HT1080 (cell line): ENCODE measurements at places on chromosomes 7 and 10. TPM values are rescaled to one million over a fixed set of nuclear protein-coding genes. Genes with fewer than 3 reads are reported as not detected.

DNA sequence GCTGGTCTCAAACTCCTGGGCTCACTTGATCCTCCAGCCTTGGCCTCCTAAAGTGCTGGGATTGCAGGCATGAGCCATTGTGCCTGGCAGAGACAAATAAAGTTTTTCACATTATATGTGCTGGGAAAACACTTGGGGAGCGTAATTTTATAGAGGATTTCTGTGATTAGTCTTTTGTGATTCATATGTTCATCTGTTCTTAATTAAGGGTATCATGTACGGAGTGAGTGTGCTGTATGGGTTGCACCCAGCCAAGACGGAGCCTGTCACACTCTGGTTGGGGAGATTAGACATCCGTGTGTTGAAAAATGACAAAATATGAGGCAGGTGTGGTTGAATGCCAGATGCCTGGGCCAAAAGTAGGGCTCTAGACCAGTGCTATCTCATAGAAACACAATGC, 10.3 kb downstream of the ADRB1 start:
- no peak for DNase-seq

DNA sequence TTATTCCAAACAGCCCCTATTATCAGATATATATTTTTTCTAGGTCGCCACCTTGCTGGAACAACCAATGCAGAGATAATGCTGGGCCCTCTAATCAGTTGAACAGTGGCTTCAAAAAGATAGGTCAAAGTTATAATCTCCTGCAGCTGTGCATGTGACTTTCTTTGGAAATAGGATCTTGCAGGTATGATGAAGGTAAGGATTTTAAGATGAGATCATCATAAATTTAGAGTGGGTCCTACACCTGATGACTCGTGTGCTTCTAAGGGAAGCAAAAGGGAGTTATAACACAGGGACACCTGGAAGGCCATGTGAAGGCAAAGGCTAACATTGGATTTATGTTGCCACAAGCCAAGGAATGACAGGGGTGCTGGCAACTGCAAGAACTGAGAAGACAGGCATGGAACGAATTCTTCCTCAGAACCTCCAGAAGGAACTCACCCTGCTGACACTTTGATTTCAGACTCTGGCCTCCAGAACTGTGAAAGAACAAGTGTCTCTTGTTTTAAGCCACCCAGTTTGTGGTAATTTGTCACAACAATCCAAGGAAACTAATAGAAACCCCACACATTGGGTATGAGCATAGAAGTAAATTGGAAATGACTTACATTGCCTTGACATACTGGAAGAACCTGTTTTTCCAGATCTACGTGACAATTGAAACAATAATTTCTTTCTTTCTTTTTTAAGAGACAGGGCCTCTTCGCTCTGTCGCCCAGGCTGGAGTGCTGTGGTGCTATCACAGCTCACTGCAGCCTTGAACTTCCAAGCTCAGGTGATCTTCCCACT, 34.4 kb downstream of the CCDC71L start:
- DNase-seq = no peak

- no peak for DNase-seq
Measured at GRCh38 chr10:122974023-122974422, 6.2 kb upstream of the PSTK start.

GRCh38 chr10:62614389-62615157, 189.9 kb upstream of the ADO start:
- peak; percentile 76 for DNase-seq

GRCh38 chr7:135251496-135252391, 18.1 kb downstream of the STRA8 start:
- no peak for DNase-seq

DNA sequence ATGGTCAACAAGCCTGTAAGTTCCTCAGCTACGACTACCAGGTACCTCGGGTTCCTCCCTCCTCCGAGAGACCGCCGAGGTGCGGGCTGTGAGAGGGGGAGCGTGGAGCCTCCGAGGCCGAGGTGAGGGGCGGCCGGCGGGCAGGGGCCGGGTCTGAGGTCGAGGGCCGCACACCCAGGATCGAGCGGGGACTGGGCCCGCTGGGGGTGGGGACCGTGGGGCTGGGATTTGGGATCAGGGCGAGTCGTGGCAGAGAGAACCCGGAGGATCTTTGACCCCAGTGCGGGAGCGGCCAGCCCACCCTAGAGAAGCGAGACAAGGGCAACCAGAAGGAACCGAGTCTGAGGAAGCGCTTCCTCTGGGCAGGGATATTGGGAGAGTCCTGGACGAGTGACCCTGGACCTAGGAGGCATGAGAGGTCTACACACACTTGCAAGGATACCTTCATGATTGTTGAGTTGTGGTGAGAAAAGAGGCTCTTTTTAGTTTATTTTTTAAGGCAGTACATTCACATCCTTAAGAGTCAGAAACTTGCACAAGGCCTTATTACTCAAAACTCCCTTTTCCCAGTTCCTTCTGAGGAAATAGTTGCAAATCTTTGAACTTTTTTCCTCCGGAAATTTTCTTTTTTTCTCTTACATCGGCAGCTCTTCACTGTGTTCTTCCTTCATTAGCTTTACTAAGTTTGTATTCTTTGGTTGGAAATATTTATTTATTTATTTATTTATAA, 395 bp downstream of the ZNF487 start:
- DNase-seq = no peak

DNA sequence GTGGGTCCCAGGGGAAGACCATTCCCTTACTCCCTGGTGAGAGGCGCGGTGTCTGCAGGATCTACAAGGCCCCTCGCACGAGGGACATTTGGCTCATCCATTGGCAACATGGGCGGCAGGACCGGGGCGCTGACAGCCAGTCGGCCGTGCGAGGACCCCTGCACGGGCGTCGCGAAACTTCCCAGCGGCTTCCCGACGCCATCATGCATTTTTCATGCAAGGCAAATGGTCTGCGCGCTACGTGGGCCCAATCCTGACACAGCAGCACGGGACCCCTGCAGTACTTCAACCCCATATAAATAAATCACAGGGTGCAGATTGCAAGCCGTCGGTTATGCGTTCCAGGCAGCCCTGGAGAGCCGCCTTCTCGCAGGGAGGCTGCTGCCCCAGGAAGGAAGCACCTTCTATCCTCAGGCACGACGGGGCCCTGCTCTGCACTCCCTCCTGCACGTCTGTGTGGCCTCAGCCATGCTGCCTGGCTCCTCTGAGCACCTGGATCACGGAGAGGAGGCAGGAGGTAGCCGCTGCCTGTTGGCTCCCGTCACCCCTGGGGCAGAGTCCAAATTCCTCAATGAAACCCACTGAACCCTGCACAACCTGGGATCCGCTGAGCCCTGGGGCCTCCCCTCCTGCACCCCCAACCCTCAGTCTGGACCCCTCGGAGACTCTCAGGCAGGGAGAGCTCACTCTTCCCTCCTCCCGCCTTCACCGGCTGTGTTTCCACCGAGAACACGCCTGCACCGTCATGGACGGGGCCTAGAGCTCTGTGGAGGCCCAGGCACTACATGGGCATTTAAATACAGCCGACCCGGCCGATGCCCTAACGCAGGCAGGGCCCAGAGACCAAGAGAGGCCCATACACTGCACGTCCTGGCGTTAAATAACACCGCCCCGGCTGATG, 90.5 kb downstream of the PDGFA start:
- no peak for DNase-seq

GRCh38 chr7:127730658-127731276, 78.8 kb downstream of the SND1 start:
- DNase-seq = no peak

- no peak for DNase-seq
Measured at GRCh38 chr10:110747609-110748464, 103.7 kb downstream of the RBM20 start.

Gene SPDYE8
- total RNA-seq = not detected in 2 replicates

Gene GPC2
- 0.51 TPM in 1 of 2 replicates, not detected in the other for total RNA-seq

Gene STRIP2
- total RNA-seq = 14.3 and 15.2 TPM in 2 replicates

Gene MMRN2
- 1.9 and 2.6 TPM in 2 replicates for total RNA-seq

Gene NPTX2
- not detected in 2 replicates for total RNA-seq
